Liver (tissue), 10 donors: ENCODE measurements at places on chromosomes 3 and 15. TPM values are rescaled to one million over a fixed set of nuclear protein-coding genes. Genes with fewer than 3 reads are reported as not detected.

GRCh38 chr3:183551930-183552329, 3.6 kb downstream of the KLHL6 start:
- no peak overlapping the region for H3K4me3 ChIP-seq
- H3K36me3 ChIP-seq: no peaks in the 10 kb centered on the region
- H3K27me3 ChIP-seq: no peaks in the 10 kb centered on the region
- H3K4me1 ChIP-seq: peaks cover 18% of the 10 kb centered on the region
- no peak for DNase-seq

Gene ERICH6
- total RNA-seq: under 0.01 TPM

Gene FANCD2OS
- not detected for total RNA-seq

DNA sequence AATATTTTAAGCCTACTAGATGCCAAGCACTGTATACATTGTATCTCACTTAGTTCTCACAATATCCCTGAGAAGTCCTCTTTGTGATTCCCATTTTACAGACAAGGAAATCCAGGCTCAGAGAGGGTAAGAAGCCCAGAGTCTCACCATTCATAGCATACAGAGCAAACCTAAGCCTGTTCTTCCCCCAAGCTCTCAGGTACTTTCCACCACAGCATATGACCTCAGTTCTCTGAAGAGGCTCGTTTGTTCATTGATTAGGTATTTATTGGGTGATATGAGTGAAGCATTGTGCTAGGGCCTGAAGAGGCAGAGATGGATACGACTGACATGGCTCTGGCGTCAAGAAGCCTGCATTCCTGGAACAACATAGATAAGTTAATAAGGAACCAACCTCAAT, 310.9 kb upstream of the UMPS start:
- no peak overlapping the region for H3K4me3 ChIP-seq
- DNase-seq: no peak
- no peaks in the 10 kb centered on the region for H3K27me3 ChIP-seq
- H3K4me1 ChIP-seq: peaks cover under 1% of the 10 kb centered on the region
- H3K36me3 ChIP-seq: no peaks in the 10 kb centered on the region

- no peak overlapping the region for H3K4me3 ChIP-seq
- H3K27me3 ChIP-seq: no peaks in the 10 kb centered on the region
- no peak overlapping the region for H3K27ac ChIP-seq
- H3K4me1 ChIP-seq: no peaks in the 10 kb centered on the region
- DNase-seq: no peak
Observed at GRCh38 chr15:83769411-83769999, 115.6 kb downstream of the ADAMTSL3 start.

- peaks cover 37% of the 10 kb centered on the region for H3K4me1 ChIP-seq
- no peak overlapping the region for H3K4me3 ChIP-seq
- H3K27me3 ChIP-seq: no peaks in the 10 kb centered on the region
- no peak for DNase-seq
Observed at GRCh38 chr15:59741274-59741906, 52.3 kb upstream of the BNIP2 start.

DNA sequence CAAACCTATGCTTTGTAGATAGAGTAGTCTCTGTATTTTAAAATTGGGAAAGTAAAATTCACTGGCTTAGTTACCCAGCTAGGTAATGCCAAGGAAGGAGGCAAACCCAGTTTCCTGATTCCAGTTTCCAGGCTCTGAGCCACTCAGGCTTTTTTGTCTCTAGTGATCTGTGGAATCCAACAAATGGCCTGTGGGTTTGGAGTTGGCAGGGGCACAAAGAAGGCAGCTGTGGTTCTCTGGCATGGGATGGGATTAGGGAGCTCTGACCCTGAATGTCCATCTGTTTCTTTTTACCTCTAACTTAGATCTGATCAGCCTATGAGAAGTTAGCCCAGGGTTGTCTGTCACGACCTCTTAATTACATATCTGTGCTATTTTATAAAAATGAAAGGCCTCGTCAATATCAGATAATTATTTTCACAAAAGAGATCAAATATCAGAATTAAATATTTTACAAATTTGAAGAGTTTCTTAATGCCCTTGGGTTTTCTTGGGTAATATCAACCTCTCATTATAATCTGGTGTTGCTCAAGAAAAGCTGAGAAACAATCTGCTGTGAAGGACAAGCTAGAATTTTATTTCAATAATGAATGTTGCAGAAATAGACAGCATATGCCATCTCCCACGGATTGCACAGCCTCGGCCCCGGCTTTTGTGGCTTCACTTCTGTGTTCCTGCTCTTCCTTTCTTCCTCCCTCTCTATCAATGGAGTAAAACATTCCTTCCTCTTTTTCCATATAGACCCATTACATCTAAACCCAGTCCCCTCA, 63.7 kb upstream of the DAZL start:
- no peak overlapping the region for H3K27ac ChIP-seq
- no peaks in the 10 kb centered on the region for H3K27me3 ChIP-seq
- no peak for DNase-seq
- H3K4me3 ChIP-seq: no peak overlapping the region
- H3K36me3 ChIP-seq: no peaks in the 10 kb centered on the region

DNA sequence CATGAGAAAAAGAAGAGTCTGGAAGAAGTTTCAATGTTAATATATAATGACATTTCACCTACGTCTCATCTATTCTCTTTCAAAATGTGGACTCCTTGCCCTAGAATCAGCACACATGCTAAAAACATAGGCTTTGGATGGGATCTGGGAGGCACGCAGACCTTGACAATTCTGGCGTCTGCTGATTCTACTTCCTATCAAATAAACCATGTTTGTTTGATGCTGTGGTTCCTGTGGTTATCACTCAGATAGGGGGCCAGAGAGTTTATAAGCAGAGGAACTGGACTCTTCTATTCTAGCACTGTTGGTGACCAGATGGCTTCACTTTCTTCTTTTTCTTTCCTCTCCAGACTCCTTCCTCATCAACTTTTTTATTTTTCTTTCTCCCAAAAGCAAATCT, 336.8 kb downstream of the DIPK2A start:
- no peak for DNase-seq
- no peaks in the 10 kb centered on the region for H3K4me1 ChIP-seq
- no peaks in the 10 kb centered on the region for H3K27me3 ChIP-seq
- no peak overlapping the region for H3K4me3 ChIP-seq

Gene DZIP1L
- total RNA-seq: 5.9 TPM

GRCh38 chr3:111967651-111968274, 11.1 kb upstream of the ABHD10 start:
- no peak overlapping the region for H3K4me3 ChIP-seq
- H3K27ac ChIP-seq: no peak overlapping the region
- no peaks in the 10 kb centered on the region for H3K27me3 ChIP-seq
- peaks cover 33% of the 10 kb centered on the region for H3K36me3 ChIP-seq
- peak; percentile 79 for DNase-seq
